ENCODE measurements at places on chromosomes 4 and X.

DNA sequence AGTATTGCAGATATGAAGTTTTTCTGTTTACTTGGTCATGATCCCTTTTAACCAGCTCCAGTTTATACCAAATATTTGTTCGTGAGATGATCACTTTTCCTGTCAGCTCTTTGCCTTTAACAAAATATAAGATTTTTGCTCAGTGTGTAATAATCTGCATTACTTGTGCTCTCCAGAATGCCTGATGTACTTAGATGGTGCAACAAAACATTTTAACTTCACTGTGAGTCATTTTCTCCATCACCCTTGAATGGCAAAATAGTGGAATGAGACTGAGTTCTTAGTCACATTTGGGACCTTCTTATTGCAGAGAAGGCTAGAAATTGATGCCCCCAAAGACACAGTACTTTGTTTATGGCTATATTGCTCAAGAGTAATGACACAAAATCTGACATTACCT lies 252.0 kb downstream of the FRMPD4 start:
- no peak overlapping the region for H3K4me3 ChIP-seq
- DNase-seq = no peak
- no peak overlapping the region for H3K27ac ChIP-seq
- no peaks in the 10 kb centered on the region for H3K27me3 ChIP-seq
- no peaks in the 10 kb centered on the region for H3K36me3 ChIP-seq

GRCh38 chr4:111923786-111924185 lies 221.5 kb upstream of the FAM241A start:
- no peak for DNase-seq
- no peaks in the 10 kb centered on the region for H3K27me3 ChIP-seq
- peaks cover 4% of the 10 kb centered on the region for H3K4me1 ChIP-seq

DNA sequence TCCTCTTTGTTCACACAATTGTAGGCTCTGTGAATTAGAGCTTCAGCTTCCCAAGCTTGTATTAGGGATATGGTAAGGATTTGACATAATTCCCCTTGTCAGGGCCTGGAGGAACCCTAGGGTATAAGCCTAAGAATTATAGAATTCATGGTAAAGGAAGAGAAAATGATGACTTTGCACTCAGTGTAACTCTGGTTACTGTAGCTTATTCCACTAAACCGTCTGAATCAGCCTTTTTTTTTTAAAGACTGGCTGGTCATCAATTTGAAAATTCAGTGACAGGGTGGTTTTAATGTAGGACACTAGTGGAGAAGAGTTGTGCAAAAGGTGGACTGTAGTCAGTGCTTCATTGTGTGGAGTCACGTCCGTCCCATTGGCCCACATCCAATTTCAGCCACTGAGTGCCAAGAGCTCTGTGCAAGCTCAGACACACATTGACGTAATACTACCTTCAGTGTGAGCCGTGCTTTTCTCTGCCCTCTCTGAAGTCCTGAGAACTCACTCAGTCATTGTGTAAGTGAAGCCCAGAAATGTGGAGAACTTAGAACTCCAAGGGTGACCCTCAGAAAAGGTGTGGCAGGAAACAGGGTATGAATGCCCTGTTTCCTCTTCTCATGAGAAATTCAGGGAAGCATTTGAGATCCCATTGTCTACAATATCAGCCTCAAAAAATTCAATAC lies 449.8 kb downstream of the C4orf33 start:
- no peak overlapping the region for H3K4me3 ChIP-seq
- DNase-seq = no peak
- no peaks in the 10 kb centered on the region for H3K4me1 ChIP-seq

GRCh38 chr4:7878323-7878722 lies 61.3 kb downstream of the AFAP1 start:
- no peak for DNase-seq
- no peak overlapping the region for H3K4me3 ChIP-seq
- H3K4me1 ChIP-seq = no peaks in the 10 kb centered on the region

DNA sequence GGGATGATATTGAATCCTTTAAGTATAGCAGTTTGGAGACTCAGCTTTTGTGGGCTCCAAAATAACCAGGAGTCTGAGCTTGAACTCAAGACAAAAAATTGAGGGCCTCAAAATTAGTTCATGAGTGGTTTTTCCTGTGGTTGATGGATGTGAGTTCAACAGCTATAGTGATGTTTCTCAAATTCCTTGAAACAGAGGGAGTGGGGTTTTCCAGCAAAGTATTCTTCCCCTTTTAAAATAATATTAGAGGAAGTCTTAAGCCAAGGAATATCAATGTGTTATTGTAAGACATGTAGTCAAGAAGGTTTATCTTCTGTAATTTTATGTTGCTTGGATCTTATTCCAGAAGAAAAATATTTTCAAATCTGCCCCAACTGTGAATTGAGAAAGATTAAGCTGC lies 10.6 kb downstream of the OTC start:
- H3K27me3 ChIP-seq = no peaks in the 10 kb centered on the region
- no peak overlapping the region for H3K4me3 ChIP-seq
- no peak for DNase-seq
- no peaks in the 10 kb centered on the region for H3K36me3 ChIP-seq
- no peaks in the 10 kb centered on the region for H3K4me1 ChIP-seq

GRCh38 chr4:169621731-169622492 lies 1.5 kb downstream of the CLCN3 start:
- DNase-seq = no peak
- peak overlapping the region; percentile 74 for H3K27ac ChIP-seq
- H3K4me1 ChIP-seq = peaks cover 10% of the 10 kb centered on the region
- H3K36me3 ChIP-seq = no peaks in the 10 kb centered on the region
- peak overlapping the region; percentile 78 for H3K4me3 ChIP-seq

- no peaks in the 10 kb centered on the region for H3K27me3 ChIP-seq
- DNase-seq = no peak
- H3K4me3 ChIP-seq = no peak overlapping the region
- no peaks in the 10 kb centered on the region for H3K36me3 ChIP-seq
Observed at GRCh38 chr4:12697970-12698369, 786.2 kb downstream of the RAB28 start.

DNA sequence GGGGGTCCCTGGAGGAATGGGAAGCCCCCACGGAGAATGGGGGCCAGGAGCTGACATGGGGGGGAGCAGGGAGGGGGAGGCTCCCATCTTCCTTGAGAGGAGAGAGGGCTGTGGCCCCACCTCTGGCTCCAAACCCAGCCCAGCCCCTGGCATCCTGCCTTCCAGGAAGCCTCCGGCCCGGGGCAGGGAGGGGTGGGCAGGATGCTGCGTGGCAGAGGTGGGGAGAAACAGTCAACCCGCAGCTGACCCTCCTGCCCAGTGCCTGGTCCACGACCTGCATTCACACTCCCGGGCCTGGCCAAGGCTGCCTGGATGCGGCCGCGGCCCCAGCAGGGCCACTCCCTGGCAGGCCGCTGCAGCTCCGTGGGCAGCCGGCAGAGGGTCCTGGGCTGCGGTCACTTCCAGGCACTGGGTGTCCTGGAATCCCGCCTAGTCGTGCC lies 39.0 kb downstream of the CPLX1 start:
- no peak for DNase-seq
- peaks cover 14% of the 10 kb centered on the region for H3K4me1 ChIP-seq
- no peaks in the 10 kb centered on the region for H3K36me3 ChIP-seq
- no peak overlapping the region for H3K4me3 ChIP-seq
- H3K27ac ChIP-seq = no peak overlapping the region
- no peaks in the 10 kb centered on the region for H3K27me3 ChIP-seq

DNA sequence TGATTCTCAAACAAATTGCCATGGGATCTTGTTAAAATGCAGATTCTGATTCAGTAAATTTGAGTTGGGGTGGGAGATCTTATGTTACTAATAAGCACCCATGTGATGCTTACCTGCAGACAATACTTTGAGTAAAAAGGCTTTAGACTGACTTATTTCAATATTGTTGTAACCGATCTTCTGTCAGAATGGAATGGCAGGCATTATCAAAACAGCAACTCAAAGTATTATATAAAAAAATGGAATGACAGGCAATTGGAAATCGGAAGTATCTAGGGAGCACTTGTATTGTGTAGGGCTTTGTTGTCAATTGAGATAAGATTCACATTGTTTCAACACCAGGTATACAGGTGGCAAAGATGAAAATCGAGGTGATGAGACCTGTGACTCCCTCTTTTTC lies 67.5 kb downstream of the C4orf33 start:
- DNase-seq = no peak
- H3K36me3 ChIP-seq = no peaks in the 10 kb centered on the region
- no peaks in the 10 kb centered on the region for H3K4me1 ChIP-seq
- no peak overlapping the region for H3K27ac ChIP-seq
- H3K4me3 ChIP-seq = no peak overlapping the region

- no peaks in the 10 kb centered on the region for H3K27me3 ChIP-seq
- no peaks in the 10 kb centered on the region for H3K4me1 ChIP-seq
- H3K4me3 ChIP-seq = no peak overlapping the region
- H3K27ac ChIP-seq = no peak overlapping the region
- no peaks in the 10 kb centered on the region for H3K36me3 ChIP-seq
Observed at GRCh38 chrX:112816908-112817307, 23.7 kb downstream of the AMOT start.

DNA sequence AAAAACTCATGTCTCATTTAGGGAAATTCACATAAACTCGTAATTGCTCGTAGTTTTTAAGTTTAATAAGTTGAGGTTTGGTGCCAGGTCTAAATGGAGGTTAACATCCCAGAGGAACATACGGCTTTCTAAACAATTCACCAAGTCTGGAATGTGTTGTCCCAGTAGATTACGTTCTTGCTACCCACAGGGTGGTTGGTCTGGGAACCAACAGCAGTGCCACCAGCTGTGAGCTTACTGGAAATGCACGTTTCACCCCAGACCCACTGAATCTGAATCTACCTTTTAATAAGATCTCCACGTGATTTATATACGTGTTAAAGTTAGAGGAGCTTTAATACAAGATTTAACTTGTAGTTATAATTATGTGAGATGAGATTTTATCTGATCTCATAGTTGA lies 134.3 kb downstream of the BMPR1B start:
- H3K4me1 ChIP-seq = no peaks in the 10 kb centered on the region
- H3K4me3 ChIP-seq = no peak overlapping the region
- H3K27ac ChIP-seq = no peak overlapping the region
- no peaks in the 10 kb centered on the region for H3K36me3 ChIP-seq
- DNase-seq = no peak

GRCh38 chr4:184355111-184355604 lies 119.2 kb downstream of the IRF2 start:
- no peak overlapping the region for H3K4me3 ChIP-seq
- H3K27me3 ChIP-seq = no peaks in the 10 kb centered on the region
- no peaks in the 10 kb centered on the region for H3K4me1 ChIP-seq
- no peak overlapping the region for H3K27ac ChIP-seq
- no peaks in the 10 kb centered on the region for H3K36me3 ChIP-seq

DNA sequence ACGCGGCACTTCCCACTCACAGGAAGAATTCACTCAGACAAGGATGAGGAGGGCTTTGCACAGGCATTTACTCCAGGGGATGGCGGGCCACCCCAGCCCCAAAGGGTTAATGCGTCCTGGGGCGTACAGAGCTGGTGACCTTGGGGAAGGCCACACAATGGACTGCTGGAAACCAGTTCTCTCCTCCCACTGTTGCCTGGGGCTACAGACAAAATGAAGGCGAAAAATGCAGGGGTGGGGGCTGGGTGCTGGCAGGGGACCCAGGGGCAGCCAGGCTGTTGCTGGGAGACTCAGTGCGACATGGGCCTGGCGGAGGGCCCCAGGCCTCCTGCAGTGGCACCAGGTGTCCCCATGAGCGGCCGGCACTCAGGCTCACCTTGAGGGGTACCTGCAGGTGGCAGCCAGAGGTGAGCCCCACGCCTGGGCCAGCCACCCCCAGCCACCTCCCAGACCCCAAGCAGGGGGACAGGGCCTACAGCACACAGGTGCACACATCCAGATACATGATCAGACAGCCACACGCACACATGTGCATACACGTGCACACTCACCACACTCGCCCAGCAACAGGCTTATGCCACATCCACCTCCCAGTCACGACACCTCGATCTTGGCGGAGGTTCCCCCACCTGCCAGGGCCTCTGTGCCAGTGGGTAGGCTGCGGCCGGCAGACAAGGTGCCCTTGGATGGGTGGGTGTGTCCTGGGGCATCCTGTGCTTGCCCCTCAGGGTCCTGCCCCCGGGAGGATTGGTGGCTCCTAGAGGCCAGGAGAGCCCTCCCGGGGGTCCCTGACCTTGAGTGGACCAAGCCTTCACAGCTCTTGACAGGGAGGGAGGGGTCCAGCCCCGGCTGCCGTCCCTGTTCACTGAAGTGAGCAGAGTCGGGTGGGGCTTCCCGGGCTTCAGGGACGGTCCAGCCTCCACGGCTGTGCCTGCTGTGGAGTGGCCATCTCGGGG lies 13.1 kb downstream of the NAT8L start:
- H3K36me3 ChIP-seq = no peaks in the 10 kb centered on the region
- no peak for DNase-seq
- H3K27me3 ChIP-seq = no peaks in the 10 kb centered on the region
- peaks cover 8% of the 10 kb centered on the region for H3K4me1 ChIP-seq
- H3K4me3 ChIP-seq = no peak overlapping the region

GRCh38 chr4:95957054-95957453 lies 117.2 kb downstream of the PDHA2 start:
- H3K27ac ChIP-seq = no peak overlapping the region
- no peak overlapping the region for H3K4me3 ChIP-seq
- H3K4me1 ChIP-seq = no peaks in the 10 kb centered on the region
- no peaks in the 10 kb centered on the region for H3K36me3 ChIP-seq

GRCh38 chr4:139940600-139940999 lies 213.4 kb downstream of the MAML3 start:
- no peak for DNase-seq
- H3K36me3 ChIP-seq = no peaks in the 10 kb centered on the region
- H3K4me1 ChIP-seq = no peaks in the 10 kb centered on the region
- H3K27ac ChIP-seq = no peak overlapping the region
- H3K4me3 ChIP-seq = no peak overlapping the region

DNA sequence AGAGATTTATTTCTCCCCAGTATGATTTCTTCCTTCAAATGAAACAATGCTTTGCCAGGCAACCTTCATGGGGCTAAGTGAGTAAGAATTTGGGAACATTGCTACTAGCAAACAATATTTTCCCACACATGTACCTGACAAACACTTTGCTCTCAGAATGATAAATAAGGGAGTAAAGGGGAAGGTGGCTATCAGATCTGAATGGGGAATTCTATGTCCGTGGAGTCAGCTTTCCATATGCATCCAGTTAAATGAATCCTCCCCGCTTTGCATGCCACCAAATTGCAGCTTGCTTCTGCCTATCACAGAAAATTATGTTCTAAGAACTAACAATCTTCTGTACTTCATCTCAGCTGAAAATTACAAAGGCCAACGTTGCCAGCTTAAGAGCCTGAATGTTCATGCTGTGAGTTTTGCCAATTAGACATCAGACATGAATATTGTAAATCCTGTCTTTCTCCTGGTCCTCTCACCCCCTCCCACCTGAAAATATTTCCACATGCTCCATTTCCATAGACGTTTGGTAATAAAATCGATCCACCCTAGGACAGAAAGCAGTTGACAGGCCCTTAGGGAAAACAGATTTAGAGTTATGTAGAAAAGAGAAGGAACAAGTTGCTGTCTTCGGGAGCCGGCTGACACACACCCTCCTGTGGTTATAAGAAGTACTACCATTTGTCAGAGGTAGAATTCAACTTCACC lies 6.3 kb downstream of the MEPE start:
- H3K27me3 ChIP-seq = no peaks in the 10 kb centered on the region
- DNase-seq = no peak
- H3K4me1 ChIP-seq = 0 out of 2 replicates have a peak, but pooled peaks cover 4% of the 10 kb centered on the region
- no peak overlapping the region for H3K27ac ChIP-seq
- H3K4me3 ChIP-seq = no peak overlapping the region
